ENCODE measurements at places on chromosomes 7 and 10.

DNA sequence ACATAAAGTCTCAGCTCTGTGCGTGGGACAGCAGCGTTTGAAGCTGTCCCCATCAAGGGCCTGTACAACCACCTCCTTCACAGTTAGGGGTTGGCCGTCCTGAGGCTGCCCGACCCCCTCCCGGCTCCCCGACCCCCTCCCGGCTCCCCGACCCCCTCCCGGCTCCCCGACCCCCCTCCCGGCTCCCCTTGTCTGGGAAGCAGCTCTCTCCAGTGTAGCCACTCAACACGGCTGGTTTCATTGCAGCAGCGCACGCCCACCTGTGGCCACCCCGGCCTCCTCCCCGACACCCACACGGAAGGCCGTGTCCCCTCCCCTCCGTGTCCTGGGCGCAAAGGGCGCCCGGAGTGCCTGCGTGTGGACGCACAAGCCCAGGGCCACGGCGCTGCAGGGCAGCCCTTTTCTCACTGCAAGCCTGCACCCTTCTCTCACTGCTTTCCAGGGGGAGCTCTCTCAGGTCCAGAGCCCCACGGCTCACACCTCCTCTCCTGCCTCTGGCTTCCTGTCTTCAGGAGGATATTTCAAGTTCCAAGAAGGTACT lies 20.9 kb upstream of the FAM20C start:
- DNase-seq = no peak

DNA sequence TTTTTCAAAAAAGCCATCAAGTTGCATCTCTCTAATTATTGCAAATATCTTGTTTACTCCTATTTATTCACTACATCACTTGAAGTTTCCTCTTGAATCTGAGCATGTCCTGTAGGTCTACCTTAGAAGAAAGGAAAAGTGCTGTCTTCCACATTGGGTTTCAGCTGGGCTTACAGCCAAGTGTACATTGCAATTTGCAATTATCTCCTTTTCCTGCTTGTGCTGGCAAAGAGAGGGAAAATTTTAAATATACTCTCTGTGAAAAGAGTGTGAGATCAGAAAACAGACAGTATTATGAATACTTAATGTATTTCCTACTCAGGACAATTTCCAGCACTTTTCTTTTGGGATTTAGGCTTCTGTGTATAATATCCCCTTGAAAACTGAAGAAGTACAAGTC lies 839.7 kb downstream of the CNTNAP2 start:
- no peak for DNase-seq

DNA sequence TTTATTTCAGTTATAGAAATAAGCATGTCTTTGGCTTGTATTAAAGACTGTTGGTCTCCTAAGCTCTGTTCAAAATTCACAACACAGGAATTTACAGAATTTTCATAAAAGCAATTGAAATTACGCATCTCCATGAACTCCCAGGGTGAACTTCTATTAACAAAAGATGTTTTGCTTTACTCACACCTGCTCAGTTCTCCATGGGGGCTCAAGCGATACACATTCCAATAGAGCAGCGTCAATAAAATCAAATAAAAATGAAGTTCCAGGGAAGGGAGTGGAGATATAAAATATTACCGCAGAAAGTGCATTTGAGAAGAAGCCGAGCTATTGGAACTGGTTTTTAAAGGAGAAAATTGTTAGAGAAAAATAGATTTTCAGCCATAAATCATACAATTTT lies 41.5 kb upstream of the ZNF438 start:
- DNase-seq = no peak

- no peak for DNase-seq
Measured at GRCh38 chr10:115125505-115125904, 32.3 kb downstream of the ATRNL1 start.

DNA sequence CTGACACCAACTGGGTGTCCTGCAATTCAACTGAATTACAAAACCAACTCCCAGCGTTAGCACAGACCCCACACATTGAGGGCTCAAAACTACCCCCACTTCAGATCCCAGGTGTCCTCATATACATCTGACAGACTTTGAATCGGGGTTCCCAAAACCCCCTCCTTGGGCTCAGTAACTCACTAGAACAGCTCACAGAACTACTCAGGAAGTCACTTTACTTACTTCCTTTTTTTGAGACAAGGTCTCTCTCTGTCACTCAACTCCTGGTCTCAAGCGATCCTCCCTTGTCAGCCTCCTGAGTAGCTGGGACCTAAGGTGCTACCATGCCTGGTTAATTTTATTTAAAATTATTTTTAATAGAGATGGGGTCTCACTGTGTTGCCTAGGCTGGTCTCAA lies 456.0 kb downstream of the SDK1 start:
- DNase-seq = no peak

GRCh38 chr7:44965441-44965903 lies 13.3 kb downstream of the MYO1G start:
- no peak for DNase-seq

DNA sequence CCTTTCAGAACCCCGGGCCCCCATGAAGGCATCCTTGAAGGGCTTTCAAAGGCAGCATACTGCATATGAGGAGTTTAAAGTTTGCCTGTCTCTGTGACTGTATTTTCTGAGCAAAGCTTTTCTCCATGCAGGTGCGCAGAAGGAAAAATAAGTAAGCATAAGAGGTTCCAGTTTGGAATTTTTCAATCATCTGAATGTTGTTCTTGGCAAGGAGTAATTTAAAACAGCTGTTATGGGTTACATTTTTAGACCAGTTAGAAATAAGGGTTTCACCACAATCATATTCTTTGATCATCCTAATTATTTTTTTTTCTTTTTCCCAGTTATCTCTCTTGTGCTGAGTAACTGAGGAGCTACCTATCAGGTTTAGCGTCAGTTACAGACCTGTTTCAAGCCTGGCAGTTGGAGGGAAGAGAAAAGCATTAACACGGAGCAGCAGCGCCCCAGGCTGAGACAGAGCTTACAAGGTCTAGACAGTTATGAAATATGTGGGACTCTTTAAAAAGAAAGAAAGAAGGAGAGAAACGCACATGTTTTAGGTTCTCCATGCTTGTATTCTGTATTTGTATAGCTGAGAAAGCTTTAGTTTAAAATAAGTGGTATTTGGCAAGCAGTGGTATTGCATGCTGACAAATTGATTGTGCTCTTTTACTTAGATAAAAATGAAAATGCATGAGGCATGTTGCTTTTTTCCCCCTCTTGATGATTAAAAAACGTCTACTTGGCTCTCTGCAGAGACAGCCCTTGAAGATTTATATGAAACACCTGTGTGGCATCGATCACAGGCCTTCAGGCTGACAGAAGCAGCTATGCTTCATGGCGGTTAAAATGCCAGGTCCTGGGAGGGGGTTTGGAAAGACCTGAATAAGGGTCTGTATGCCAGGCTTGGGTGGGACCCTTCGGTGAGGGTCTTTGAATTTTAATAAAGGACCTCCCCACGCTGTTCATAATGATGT lies 157.6 kb downstream of the GRK5 start:
- DNase-seq = no peak

DNA sequence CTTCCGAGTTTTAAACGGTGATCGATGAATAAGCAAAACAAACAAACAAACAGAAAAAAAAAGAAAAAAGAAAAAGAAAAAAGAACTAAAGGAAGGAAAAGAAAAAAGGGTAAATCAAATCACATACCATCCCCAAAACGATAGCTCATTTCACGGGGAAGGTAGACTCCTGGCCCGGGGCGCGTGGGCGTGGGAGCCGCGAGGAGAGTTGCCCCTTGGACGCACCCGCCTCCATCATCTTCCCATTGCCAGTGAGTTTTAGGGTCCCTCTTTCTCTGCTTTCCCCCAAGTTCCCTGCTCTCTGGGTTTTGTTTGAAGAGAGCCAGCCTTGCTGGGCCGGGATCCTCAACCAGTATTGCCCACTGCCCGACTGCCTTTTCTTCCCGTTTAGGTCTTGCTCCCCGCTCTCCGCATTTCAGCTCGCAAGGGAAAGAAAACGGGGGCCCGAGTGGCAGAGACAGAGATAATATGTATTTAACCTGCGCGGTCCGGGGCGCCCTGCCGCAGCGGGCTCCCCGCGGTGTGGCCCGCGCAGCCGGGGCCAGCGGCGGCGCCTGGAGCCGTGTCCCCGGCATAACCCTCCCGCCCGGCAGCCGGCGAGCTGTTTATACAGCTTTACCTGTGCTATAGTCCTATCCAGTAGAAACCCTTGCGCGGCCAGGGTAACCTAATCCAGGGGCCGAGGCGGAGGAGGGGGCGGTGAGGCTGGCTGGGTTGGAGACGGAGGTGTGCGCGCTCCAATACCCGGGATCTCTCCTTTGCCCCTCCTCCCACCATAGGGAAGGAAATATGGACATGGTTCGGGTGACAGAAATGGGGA lies 5.2 kb upstream of the GATA3 start:
- DNase-seq = no peak

- DNase-seq = no peak
Measured at GRCh38 chr10:93818086-93818485, 60.4 kb downstream of the LGI1 start.

DNA sequence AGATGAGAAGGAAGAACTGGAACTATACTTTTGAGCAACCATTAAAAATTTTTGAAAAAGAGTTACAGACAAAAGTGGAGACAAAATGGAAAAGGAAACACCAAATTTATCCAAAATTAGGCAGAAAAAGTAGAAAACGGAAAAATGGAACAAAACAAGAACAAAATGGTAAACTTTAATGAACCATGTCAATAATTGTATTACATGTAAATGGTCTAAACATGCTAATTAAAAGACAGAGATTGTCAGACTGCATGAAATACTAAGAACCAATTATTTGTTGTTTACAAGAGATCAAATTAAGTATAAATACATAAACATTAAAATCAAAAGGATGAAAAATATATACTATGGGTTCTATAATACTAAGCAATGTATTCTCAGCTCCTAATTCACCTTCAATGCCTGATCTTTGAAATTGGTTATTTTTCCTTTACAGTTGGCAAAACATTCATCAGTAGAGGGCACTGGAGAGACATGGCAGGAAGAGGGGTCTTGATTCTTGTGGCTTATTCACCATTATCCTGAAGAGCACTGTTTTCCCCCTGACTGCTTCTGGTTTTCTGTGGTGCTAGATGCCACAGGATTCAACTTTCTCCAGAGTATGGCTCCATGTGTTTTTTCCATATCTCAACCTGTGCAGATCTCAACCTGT lies 124.9 kb downstream of the ELFN1 start:
- DNase-seq = peak; percentile 47

GRCh38 chr10:124661660-124662180 lies 82.5 kb downstream of the FAM53B start:
- no peak for DNase-seq

DNA sequence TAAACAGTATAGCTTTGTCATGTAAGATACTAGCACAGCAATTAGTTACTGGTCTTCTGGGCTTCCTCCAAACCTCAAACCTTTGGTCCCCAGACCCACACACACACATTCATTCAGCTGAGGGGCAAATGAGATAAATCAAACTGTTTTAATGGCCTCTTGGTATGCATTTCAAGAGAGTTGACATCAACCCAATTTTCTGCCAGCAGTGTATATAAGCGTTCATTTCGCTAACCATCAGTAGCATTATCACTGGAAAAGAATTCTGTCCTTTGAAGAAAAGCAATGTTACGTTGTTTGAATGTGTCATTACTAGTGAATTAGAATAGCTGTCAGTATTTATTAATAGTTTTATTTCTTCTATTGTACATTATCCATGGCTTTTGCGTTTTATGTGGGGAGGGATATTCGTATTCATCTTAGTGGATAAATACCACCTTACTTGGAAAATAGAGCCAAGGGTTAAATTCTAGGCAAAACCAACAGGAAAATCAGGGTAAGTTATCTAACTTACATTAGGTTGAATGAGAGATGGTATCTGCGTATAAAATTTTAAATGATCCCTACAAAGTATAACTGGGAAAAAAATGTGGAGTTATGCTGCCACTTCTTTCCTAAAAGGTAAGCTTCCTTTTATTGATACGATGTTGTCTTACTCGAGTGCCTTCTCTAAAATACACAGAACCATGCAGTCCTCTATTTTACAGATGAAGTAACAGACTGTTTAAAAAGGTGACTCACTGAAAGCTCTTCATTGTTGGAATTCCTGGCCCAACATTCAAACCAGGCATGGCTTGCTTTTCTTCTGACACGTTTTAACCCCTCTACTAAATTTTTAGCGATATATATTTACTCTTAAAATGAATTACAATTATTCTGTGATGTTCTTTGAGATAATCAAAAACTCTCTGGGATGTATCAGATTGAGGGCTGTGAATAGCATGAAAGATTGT lies 2.0 kb upstream of the ZMYND11 start:
- peak; percentile 85 for DNase-seq

- no peak for DNase-seq
Measured at GRCh38 chr7:116950889-116951351, 2.4 kb upstream of the ST7 start.

- no peak for DNase-seq
Measured at GRCh38 chr7:82286798-82287140, 156.8 kb downstream of the CACNA2D1 start.

- DNase-seq = no peak
Measured at GRCh38 chr7:42987648-42988214, 55.6 kb downstream of the MRPL32 start.

DNA sequence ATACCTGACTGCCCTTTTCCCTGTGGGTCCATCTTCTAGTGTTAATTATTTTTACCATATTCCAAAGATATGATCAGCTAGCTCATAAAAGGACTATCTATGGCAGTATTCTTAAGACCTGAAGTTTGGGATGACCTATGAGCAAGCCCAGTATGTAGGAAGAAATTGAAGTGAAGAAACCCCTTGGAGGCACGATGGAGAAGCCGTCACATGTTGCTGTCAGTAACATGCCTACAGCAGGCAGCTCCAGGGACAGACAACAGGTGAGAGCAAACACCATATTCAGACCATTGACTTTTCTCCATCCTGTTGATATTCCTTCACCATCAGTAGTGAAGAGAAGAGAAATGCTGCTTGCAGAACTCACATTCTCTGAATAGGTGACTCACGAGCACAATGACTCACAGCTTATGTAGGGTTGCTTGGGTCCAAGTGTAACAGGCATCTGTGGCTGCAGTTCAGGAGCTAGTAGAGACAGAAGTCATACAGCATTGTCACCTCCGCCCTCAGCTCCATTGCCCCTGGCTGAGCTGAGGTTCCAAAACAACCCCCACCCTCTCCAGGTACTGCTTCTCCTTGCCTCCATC lies 8.4 kb upstream of the LYZL2 start:
- peak; percentile 94 for DNase-seq

DNA sequence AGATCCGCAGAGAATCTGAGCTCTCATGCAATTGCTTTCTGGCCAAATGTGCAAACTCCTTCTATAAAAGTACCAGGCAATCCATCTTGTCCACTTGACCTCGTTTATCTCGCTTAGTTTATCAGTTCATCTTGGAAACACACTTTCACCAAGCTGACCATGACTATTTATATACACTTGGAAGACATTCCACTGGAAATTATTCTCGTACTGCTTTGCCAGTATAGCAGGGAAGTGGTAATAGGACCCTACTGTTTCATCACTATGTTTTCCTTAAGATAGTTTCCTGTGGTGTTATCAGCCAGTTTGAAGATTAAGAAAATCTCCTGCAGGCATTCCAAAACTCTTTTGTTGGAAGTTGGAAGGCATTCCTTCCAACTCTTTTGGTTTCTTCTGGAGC lies 115.3 kb upstream of the FAM171A1 start:
- DNase-seq = no peak

All from ELR (cell line).